ENCODE measurements at places on chromosomes 16 and 17.
A peak's percentile ranks its signal among the peaks of the same experiment; 100 is the strongest.

- no peak for DNase-seq
Observed at GRCh38 chr17:21191698-21192097, 22.3 kb downstream of the TMEM11 start.

GRCh38 chr17:82212331-82213250, at the start of gene CCDC57:
CCDC57 (minus strand) TSS chr17:82212842; CDS start chr17:82201944, 10,898 bp downstream.
- DNase-seq = peak; percentile 79

DNA sequence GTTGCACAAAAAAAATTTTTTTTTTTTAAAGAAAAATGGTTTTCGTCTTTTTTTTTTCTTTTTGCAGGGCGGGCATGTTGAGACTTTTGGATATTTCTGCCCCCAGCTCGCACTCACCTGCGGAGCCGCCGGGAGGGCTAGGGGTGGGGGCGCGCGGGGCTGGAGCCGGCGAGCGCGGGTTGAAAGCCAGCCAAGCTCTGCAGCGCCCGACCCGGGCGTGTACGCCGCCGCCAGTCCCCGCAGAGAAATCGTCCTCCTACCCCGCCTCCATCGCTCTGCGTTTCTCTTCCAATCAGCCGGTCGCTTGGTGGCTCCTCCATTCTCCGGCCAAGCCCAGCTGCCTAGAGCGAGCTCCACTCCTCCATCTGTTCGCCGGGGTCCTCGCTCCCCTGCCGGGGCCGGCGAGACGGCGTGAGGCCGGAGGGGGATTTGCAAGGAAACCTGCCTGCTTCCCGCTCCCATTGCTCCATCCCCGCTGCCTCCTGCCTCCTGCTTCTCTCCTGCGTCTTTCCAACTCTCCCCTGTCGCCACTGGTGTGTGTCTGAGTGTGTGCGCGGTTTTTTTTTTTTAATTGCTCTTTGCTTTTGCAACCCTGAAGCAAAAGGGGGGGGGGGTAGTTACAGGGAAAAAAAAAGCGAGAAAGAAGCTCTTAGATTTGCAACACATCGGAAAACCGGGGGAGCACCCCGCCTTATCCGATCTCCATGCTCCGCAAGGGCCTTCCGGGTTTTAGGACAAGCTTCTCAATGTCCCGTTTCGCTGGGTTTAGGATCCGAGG, 1.8 kb upstream of the UBTF start:
- DNase-seq = peak; percentile 73

- DNase-seq = no peak
Observed at GRCh38 chr17:31309556-31309955, 4.3 kb downstream of the EVI2B start.

DNA sequence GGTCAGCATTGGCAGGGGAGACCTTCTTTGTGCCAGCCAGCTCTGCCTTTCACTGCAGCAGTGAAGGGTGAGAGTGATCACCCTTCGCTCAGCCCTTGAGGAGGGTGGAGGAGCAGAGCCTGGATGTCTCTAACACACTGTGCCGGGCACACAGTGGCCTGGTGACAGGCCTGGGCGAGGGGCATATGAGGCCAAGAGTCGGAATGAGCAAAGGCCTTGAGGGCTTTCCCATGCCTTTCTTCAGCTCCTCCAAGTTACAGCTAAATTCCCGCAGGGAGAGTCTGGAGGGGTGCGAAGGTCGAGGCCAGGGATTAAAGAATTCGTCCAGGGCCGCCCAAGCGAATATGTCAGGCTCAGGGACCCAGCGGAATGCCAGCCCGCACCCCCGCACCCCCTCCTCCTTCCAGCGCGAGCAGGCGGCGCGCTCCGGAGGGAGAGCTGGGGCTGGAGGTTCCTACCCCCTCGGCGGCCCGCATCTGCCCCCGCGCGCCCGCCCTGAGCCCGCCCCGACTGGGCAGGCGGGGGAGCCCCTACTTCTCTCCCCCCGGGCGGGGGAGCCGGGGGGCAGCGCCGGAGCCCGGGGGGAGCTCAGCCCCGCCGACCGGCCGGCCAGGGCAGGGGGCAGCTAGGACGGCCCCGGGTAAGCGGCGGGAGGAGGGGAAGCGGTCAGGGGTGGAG, at the start of gene RASL10B:
Gene RASL10B, plus strand, starts transcription at position 401 of the 678 bp plus-strand sequence. CDS start 3,546 bp downstream, outside the sequence.
- peak; percentile 63 for DNase-seq

DNA sequence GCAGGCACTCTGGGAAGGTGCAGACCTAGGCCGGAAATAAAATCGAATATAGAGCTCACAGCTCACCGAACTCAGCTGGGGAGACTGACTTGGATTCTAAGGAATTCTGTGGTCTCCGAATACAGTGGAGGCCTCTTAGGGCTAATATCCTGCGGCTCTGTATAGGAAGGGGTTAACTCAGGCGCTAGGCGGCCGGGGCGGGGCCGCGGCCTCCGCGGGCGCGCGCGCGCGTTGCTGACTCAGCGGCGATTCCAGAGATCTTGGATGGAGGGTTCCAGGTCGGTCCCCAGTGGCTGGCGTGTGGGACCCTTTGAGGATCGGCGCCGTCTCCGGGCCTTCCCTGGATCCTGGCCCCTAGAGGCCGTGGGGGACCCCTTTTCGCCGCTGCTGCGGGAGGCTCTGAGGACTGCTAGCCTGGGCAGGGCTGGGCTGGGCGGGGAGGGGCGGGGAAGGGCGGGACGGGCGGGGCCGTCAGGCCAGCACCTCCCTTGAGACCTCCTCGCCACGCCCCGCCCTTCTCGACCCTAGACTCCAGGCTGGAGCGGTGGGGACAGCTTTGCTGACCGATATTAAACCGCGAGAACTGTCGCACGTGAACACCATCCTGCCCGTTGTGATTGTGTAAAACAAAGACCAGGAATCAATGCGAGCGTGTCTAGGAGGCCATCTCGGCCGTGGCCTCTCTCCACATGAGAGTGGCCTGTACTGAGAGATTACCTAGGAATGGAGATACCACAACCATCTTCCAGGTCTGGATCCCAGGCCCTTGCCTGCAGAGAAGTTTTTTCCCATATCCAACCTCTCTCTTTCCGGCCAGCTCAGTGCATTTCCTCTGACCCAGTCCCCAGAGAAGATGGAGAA, 1.4 kb upstream of the PLEKHH3 start:
- DNase-seq = peak; percentile 92

GRCh38 chr17:75979705-75980187, 706 bp downstream of the TEN1 start:
- no peak for DNase-seq

- no peak for DNase-seq
Observed at GRCh38 chr17:38554430-38555350, 51.1 kb downstream of the SRCIN1 start.

- DNase-seq = no peak
Observed at GRCh38 chr16:23156110-23156509, 6.9 kb upstream of the USP31 start.

DNA sequence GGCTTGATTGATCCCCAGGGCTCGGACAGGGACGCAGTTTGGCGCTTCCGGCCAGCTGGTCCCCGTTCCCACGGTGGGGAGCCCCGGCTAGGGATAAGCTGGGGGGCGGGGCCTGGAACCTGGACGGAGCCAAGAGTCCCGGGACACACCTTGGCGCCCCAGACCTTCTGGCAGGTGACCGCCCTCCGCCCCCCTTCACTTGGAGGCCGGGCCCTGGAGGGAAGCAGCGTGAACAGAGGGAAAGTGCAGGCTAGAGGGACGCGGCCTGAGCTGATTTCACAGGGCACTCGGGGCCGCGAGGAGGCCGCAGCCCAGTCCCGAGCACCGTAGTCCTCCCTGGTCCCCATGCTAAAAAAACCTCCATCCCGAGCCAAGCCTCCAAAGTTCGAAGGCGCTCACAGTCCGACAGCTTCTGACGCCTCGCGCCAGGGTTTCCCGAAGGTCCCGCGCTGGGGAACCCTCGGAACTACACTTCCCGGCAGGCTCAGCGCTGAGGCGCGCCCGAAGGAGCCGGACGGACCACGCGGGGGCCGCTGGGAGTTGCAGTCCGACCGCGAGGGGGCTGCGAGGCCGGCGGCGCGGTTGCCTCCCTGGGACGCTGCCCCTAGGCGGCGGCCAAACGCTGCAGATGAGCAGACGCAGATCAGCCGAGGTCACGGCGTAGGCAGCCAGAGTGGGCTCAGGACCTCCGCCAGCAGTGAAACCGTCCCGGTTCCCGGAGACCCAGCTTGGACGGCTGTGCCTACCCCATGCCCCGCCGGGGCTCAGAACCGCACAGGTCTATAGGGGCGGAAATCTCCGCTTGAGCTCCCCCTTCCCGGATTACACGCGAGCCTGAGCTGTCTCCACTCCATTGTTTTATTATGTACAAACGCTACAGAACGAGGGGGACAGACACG, at the start of gene TBX6:
Gene TBX6, minus strand, starts transcription at position 451 of the 899 bp plus-strand sequence. CDS start 731 bp downstream, outside the sequence.
- DNase-seq = peak; percentile 87

DNA sequence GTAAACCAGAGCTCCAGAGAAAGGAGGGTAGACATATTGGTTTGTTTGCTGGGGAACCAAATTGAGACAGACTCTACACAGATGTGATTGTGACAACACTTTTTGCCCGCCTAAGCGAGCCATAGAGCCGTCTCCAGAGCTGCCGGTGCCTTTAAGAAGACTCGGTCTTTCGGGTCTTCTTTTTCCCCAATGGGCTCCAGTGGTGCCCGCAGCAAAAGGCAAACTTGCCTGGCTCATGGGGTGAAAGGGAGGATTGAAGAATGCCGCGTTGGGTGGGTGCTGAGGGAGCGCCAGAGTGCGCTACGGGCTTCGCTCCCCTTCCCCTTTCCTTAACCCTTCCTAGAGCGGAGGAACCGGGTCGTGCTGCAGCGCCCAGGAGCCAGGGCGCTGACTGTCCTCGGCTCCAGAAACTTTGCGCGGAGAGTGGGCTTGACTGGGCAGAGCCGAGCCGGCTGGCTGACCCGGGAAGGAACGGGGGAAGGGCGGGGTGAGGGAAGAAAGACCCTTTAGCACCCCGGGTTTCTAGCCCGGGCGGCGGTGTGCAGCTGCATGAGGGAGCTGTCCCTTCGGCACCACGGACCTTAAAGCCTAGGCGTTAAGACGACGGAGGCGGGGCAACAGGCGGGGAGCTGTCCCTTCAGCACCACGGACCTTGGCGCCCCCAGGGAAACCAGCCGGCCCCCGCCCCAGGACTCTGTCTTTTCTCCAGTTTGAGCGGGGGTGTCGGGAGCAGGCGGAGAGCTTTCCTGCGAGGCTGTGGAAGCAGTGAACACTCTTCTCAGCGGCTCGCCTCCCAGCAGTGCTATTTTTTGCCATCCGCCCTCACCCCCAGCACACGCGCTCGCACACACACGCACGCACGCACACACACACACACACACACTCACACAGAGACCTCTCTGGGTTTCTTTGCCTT, at the start of gene CACNG3:
Gene CACNG3, plus strand, starts transcription at position 880 of the 916 bp plus-strand sequence. CDS start 420 bp downstream, outside the sequence.
- DNase-seq = peak; percentile 78

DNA sequence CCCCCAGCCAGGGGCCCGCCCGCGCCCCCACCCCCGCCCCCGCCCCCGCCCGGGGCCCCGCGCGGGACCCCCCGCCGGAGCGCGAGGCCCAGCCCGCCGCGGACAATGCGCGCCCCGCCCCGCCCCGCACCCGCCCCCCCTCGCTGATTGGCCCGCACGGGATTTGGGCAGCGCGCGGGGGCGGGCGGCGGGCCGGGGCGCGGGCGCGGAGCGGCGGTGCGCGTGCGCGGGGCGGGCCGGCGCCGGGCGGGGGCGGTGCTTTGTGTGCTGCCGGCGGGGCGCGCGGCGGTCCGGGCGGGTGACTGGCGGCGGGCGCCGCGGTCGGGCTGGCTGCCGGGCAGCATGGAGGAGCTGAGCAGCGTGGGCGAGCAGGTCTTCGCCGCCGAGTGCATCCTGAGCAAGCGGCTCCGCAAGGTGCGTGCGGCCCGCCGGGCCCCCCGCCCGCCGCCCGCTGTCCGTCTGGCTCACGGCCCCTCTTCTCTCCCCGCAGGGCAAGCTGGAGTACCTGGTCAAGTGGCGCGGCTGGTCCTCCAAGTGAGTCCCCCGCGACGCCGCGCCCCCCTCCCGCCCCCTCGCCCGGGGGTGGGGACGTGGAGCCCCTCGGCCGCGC, at the start of gene CBX2:
Gene CBX2, plus strand, starts transcription at position 255 of the 610 bp plus-strand sequence. Its CDS starts 88 bp downstream, at position 343.
- peak; percentile 86 for DNase-seq

- DNase-seq = peak; percentile 63
Observed at GRCh38 chr17:61362852-61363600, 36.6 kb upstream of the TBX2 start.

DNA sequence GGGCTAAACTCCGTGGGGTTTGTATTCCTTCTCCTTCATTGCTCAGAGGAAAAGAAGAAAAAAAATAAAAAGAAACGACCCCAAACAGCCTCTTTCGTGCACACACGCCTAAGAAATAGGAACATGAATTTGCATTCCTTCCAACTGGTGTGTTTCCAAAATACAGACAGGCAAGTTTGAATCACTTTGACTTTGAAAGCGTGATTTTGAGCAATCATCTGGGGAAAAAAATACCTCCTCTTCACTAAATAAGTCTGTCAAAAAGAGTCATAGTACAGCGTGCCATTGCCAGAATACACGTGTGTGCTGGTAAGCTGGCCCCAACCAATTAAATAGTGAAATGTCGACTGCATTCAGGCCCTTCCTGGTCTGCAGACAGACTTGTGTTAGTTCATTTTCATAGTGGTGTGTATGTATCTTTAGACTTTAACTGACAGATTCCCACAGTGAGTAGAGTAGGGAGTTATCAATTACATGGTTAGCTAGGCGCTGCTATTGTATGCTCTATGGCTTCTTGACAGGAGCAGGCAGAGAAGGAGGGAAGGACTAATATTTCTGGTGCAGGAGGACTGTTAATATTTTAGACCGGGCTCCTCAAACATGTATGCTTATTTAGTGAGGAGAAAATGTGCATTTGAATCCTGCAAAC, 618.3 kb downstream of the MAF start:
- no peak for DNase-seq

GRCh38 chr16:25031441-25032307, 16.5 kb upstream of the ARHGAP17 start:
- DNase-seq = peak; percentile 98

- DNase-seq = no peak
Observed at GRCh38 chr17:8719291-8720246, 25.1 kb downstream of the CCDC42 start.

GRCh38 chr17:73430848-73431247, 119.0 kb upstream of the CDC42EP4 start:
- no peak for DNase-seq

GRCh38 chr17:69406941-69407340, 7.6 kb upstream of the MAP2K6 start:
- no peak for DNase-seq

DNA sequence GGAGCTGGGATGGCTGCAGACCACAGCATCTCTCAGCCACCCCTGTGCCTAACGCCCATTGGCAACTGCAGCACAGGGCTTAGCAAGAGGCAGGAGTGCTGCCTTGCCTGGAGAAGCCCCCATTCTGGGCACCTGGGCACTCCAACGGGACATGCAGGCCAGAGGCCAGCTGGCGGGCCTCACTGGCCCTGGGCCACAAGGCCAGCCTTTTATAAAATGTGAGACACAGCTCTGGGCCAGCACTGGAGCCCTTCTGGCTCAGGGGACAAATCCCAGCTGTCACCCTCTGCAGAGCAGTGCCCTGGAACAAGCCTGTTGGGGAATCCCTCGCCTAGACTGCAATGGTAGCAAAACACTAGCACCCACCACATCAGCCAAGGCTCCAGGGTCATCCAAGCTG, 171.8 kb downstream of the WSCD1 start:
- DNase-seq = no peak

- no peak for DNase-seq
Observed at GRCh38 chr17:30148376-30148775, 31.8 kb downstream of the NSRP1 start.

- peak; percentile 13 for DNase-seq
Observed at GRCh38 chr17:47785538-47786123, 36.0 kb downstream of the OSBPL7 start.

Data from COLO829 (cell line).